Fibroblast of skin of scalp (primary cell): ENCODE measurements at places on chromosomes 3 and 15.
A peak's percentile ranks its signal among the peaks of the same experiment; 100 is the strongest.

GRCh38 chr3:5116538-5116937, 5.6 kb upstream of the ARL8B start:
- no peak for DNase-seq

DNA sequence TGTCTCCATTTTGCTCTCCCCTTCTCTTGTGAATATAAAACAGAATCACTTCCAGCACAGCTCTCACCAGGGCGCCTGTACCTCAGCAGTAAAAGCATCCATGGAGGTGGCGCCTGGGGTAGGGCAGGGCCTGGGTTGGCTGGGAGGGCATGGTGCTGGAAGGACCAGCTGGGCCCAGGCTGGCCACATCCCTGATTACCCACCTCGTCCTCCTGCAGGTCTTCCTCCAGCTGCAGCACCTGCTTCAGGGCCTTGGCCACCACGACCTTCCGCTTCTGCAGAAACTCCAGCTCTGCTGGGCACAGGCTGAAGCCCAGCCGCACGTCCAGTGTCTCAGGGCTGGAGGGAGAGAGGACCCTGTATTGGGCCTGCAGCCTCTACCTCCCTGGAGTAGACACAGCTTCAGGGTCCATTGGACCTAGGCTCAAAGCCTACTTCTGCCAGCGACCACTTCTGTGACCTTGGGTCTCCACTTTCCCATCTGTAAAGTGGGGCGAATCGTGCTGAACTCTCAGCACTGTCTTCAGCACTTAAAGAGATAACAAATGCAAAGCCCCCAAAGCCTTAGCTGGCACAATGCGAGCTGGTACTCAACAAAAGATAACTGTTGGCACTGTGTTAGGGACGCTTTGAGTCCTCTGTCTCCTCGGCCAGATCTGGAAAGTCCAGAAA, 23.8 kb downstream of the PLA2G4E start:
- no peak for DNase-seq

- DNase-seq = no peak
Measured at GRCh38 chr3:126578702-126579101, 20.0 kb upstream of the C3orf22 start.

DNA sequence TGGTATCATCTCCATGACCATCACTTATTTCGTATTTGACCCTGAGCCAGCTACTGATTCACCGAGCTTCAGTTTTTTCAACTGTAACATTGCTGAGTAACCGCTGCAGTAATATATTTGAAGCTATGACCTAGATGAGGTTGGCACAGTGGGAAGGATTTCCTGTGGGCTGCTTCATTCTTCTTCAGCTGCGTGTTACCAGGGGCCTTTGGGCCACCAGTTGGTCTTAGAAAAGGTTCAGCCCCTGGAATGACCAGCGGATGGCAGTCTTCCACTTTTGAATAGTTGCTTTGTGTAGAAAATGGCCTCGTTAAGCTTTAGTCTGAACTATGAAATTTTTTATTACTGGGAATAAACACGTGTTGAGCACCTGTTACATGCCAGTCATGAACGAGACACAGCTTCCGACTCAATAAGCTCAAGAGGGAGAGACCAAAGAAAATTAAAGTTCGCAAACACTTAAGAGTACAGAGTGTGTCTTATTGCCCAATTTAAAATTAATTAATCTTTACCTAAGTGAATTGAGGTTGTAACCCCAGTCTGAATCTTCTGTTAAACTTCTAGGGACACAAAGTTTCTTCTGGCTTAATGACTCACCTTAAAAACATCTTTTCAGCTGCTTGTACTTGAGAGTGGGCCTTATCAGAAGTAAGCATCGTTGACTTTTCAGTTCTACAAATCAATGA, 57.6 kb upstream of the NR2E3 start:
- DNase-seq = peak; percentile 92

GRCh38 chr3:118472586-118472985, 562.1 kb downstream of the IGSF11 start:
- DNase-seq = no peak

GRCh38 chr3:130480736-130481135, 36.2 kb upstream of the COL6A6 start:
- peak; percentile 52 for DNase-seq

DNA sequence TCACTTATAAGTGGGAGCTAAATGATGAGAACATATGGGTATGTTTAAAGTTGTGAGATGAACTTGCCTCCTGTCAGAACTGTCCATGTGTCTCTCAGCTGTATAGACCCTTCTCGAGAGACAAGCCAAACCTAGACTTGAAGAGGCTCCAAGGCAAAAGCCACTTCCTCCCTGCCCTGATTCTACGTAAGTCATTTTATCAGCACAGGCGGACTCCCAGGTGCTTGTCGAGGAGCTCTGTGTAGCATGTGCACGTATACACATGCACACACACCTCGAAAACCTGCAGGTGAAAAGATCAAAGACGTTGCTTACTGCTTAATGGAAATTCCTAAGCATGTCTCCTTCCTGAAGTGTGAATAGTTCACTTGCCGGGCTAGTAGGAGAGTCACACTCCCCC, 5.6 kb upstream of the CLEC3B start:
- DNase-seq = no peak

DNA sequence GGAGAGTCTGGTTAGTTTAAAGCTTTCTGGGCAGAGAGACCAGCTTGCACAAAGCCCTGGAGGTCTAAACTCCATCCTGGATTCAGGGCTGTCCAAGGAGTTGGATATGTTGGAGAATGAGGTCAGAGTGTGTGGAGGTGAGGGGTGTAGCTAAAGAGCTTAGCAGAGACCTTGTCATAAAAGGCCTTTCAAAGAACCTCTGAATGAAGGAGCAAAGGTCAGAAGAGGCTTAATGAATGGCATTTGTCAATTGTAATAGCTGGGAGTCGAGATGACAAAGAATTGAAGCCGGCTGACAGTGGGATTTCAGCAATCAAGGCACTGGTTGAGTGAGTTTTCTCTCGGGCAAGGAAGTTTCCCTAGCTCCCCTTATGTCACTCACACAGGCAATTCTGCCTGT, 202.6 kb downstream of the PDCD6IP start:
- no peak for DNase-seq

DNA sequence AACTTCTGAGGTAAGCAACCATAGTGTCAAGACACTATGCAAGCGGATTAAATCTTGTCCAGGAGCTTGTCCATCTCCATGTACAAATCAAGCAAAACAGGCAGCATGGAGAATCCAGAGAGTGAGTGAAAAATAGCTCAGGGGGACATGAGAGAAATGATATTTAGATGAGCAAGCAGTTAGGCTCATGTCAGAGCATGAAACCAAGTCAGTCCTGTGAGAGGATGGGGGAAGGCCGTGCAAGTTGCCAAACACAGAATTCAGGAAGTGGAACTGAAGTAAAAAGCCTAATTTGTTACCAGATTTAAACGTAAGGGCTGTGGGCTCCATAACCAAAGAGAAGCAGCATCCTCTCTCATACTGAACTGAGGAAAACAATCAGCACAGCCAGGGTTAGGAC, 995.9 kb downstream of the MCTP2 start:
- DNase-seq = no peak

DNA sequence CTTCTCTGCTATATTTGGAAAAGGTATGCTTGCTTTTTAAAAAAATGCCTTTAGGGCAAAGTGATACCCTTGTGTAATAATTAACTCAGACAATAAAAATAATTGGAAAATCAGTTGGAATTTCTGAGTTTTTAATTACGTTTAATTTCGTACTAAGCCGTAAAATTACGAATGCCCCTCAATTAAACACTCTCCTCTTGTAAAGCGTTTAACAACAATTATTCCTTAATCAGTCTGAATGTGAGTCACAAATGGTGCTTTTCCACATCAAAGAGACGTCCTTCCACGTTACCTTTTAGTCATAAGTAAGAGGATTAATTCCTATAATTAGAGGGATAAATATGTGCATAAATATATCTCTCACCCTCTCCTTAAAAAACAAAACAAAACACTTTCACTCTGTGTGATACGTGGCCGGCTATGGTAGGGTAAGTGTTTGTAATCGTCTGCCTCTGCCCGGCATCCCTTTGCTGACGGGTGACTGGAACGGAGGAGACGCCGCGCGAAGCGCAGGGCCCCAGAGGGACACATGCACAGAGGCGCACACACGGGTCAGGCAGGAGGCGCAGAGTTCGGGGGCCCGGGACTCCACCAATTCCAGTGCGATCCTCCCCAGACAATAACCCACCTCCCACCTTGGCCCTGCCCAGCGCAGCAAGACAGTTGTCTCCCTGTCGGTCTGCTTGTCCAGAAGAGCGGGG, 9.7 kb upstream of the MEIS2 start:
- peak; percentile 32 for DNase-seq

- DNase-seq = no peak
Measured at GRCh38 chr3:3923619-3924018, 124.4 kb downstream of the LRRN1 start.

DNA sequence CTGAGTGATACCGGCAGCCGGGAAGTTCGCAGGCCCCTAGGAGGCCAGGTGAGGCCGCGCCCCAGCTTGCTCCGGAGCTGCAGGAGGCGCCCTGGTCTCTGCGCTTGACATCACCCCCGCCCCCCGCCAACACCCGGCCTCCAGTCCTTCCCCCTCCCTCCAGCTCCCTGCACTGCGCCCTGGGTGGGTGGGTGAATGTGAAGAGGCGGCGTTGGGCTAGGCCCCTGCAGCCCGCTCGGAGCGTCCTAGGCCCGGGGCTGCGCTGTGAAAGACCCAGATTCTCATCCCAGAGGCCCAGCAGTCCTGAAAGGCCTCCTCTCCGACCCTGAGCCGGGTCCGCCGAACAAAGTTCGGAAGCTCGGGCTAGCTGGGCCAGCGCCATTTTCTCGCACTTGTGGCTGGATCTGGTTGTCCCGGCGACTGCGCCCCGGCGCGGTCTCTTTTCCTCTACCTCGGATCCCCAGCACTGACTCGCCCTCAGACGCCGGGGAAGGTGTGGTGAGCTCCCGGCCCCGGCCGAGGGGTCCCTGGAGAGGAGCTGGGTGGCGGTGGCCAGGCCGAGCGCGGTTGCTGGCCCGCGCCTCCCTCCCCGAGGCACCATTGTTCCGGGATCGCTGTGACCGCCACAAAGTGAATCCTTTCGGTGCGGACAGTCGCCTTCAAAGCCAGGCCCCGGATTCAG, 12.9 kb downstream of the ZIC4 start:
- peak; percentile 89 for DNase-seq

GRCh38 chr3:186413615-186414415, 51.8 kb upstream of the DGKG start:
- peak; percentile 59 for DNase-seq

- peak; percentile 15 for DNase-seq
Measured at GRCh38 chr3:139519998-139520737, 19.4 kb downstream of the RBP1 start.

DNA sequence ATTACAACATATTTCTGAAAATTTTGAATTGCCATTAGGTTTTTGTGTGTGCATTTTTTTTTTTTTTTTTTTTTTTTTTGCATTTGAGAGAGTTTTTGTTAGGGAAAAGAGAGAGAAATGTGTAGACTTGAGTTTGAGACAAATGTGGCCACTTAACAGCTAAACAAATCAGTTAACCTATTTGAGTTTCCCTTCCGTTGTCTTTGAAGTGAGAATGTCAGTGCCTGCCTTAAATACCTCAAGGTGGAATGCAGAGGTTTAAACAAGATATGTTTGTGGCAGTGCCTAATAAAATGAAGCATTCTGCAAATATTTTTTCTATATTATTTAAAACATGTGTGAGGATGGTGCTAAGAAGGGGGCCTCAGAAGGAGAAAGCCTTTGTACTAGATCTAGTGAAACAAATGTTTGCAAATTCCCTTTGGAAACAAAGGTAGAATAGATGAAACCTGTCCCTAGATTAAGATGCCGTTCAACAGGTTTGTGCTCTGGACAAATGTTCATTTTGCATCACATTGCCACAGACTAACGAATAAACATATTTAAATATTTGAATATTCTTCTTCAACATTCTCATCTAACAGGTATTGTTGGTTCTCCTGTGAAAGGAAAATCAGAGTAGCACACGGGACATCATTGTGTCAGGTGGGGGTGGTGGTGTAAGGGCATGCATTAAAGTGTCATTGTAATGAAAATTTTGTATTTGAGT, 80.7 kb downstream of the SATB1 start:
- no peak for DNase-seq

- DNase-seq = no peak
Measured at GRCh38 chr3:19543212-19543841, 390.7 kb downstream of the EFHB start.

DNA sequence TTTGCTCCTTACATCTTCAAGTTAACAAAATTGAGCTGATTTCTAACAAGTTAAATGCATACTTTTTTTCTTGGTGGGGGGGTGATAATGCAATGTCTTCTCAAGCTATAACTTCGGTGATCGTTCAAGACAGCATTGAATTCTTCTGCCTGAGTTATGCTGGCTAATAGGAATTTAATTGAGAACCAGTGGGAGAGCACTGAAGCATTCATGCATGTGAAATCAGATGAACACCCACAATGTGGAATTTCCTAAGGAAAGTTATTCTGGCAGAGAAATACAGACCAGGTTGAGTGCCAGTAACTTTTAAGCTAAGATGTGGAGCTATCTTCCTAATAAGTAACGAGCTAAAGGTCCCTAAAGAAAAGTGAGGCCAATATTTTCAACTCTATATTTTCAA, 3.0 kb downstream of the SPATA16 start:
- no peak for DNase-seq

DNA sequence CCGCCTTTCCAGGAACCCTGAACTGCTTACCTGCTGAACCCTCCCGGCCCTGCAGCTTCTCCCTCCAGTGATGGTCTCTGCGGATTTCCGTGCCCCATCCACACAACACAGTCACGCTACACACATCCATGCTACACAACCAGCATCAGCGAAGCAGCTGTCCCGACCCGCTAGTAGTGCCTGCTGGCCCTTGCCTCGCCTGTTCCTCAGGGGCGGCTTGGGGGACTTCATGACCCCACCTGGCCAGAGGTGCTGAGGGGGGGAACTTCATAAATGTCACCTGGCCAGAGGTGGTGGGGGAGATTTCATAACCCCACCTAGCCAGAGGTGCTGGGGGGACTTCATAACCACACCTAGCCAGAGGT, 530 bp upstream of the TUBGCP5 start:
- DNase-seq = no peak

- no peak for DNase-seq
Measured at GRCh38 chr15:34043391-34043790, 4.4 kb upstream of the AVEN start.

GRCh38 chr3:171054921-171055320, 28.4 kb upstream of the SLC2A2 start:
- peak; percentile 37 for DNase-seq

DNA sequence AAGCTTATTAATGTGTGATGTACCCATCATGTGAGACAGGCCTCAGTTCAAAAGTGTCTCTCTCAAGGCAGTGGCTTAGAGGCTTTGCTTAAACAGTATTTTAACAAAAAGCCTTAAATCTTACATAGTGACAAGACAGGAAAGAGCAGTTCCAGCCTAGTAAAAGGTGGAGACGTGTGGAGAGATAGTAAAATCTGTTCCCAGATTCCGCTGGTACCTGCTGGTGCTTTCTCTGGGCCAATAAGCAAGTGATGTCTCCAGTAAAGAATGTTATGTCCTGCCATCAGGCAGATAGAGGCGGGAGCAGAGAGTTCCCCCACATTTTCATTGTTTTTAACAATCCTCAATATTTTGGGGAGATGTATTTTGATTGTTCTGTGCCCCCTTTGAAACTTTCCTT, 135.0 kb downstream of the VPS8 start:
- no peak for DNase-seq
